ENCODE measurements at places on chromosomes 16 and 17.
A peak's percentile ranks its signal among the peaks of the same experiment; 100 is the strongest.

DNA sequence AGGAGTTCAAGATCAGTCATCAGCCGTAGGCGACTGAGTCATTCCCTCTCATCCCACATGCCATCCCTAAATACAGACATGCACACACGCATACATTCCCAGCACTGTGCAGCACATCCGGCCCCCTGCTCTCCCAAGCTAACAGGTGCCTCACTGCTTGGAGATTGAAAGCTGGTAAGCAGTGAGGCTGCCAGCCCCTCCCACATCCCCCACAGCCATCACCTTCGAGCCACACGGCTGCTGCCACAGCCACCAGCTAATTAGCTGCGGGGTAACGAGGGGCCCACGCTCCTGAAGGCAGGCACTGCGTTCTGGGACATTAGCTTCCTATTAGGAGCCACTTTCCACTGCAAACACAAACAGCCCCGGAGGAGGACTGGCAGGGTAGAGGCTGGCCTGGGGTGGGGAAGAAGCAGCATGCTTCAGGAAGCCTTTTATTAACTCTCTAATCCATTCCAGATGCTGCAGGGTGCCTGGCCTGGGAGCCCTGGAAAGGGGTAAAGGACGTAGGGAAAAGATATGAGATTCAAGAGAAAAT, 179.6 kb downstream of the CCT6B start:
- DNase-seq, result no peak

- no peak for DNase-seq
Measured at GRCh38 chr17:2602597-2603017, 9.2 kb downstream of the PAFAH1B1 start.

GRCh38 chr17:21549107-21549687, 143.1 kb upstream of the KCNJ18 start:
- DNase-seq, result no peak

GRCh38 chr16:73888840-73889490, 407.6 kb upstream of the PSMD7 start:
- no peak for DNase-seq

DNA sequence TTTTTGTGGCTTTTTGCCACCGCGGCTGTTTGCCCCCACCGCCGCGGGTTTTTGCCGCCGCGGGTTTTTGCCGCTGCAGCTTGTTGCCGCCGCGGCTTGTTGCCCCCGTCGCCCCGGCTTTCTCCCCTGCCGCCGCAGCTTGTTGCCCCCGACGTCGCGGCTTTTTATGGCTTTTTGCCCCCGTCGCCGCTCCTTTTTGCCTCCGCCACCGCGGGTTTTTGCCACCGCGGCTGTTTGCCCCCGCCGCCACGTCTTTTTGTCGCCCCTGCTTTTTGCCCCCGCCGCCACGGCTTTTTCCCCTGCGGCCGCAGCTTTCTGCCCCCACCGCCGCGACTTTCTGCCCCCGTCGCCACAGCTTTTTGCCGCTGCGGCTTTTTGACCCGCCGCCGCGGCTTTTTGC, 149.5 kb downstream of the KCNJ18 start:
- no peak for DNase-seq

- DNase-seq, result peak; percentile 93
Measured at GRCh38 chr16:85891033-85891775, 7.8 kb upstream of the IRF8 start.
